T1000 (cell line): ENCODE measurements at places on chromosomes 2 and 18.

DNA sequence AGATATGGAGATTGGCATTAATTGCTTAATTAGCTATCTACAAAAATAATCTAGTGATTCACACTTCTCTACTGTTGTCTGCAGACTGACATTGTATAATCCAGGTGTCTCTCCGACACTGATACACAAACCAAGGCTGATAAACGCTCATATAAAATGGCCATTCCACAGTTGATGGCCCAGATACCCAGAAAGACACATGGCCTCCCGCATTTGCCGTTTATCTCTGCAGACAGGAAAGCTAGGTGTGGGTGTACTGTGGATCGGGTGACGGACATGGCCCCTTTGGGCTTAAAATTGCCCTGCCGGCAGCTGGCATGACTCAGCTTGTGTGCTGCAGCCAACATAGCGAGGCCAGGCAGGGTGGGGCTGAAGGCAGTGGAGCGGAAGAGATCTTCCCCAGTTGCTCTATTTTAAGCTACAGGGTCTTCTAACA is 18.5 kb downstream of the PMAIP1 start:
- no peak for DNase-seq

DNA sequence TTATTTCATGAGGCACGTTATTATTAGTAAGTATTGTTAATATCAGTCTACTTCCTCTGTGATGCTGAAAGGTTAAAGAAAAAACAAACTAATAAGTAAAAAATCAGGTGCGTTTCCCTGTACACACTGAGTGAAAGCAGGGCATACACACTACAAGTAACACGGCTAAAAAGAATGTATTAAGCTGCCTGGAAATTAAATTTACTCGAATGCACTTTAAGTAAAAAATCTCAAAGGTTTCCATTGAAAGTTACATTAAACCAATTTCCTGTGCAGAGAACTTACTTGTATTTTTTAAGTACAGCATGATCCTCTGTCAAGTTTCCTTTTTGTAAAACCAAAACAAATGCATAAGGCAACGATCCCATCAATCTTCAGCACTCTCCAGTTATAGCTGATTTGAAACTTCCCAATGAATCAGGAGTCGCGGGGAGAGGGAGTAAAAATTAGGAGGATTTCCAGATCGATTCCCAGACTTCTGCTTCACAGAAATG is 633 bp downstream of the BCL2 start:
- no peak for DNase-seq

DNA sequence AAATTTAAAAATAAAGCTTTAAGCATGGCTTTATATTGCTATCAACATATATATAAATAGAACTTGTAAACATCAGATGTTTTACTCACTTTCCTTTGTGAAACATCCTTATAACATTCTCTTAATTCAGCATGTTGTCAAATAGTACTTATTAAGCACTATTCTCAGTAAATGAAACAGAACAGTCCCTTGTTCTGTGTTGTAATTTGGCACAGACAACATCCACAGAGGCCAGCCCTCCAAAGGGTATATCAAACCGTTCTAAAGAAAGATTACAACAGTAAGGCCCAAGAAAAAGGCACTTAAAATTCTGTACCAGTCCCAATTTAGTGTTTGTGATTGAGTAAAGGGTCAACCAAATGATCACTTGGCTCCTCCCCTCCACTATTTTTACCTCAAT is 46.0 kb downstream of the GAREM1 start:
- DNase-seq, result no peak

DNA sequence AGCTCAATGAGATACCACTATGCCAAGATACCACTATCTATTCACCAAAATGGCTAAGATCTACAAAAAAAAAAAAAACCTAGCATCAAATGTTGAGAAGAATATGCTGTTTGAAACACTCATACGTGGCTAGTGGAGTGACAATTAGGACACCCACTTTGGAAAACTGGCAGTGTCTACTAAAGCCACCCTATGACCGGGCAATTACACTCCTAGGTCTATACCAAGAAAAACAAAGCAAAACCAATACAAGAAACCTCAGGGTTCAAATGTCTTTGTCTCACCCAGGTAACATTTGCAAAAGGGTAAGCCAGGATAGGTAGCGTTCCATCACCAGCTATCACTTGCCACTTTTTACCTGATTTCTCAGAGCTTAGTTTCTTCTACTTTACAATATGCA is 123.6 kb upstream of the CAB39 start:
- DNase-seq, result no peak

- no peak for DNase-seq
Observed at GRCh38 chr18:35122586-35123224, 81.5 kb downstream of the MAPRE2 start.

DNA sequence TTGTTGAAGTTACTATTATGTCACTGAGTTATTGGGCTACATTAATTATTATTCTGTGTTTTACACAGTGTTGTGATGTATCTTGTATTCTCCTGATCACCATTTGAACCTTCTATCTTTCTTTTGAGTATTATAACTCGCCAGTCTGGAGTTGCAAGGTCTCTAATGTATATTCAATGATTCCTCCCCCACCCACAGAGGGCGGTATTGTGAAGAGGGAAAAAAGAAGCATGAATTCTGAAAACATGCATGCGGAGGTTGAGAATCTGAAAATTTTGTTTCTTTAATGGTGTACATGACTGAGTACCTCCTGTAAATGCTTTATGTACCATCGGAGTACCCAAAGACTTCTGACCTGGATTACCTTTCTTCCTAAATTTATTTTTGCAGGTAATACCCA is 266.6 kb downstream of the NR4A2 start:
- DNase-seq, result no peak

DNA sequence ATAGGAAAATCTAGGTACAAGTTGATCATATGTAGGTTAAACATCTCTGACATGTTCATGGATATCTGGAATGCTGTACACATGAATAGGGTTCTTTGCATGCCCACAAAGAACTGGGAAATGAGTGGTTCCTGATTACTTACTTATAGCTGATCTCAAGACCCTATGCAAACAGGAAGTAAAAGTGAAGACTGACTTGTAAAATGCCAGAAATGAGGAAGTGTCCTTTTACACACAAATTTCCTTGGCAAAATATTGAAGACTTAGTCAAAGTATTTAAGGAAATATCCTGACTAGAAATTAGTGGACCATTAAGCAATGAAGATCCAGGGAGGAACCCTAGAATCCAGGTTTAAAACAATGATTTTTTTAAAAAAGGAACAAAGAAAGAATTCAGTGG is 203.7 kb upstream of the DLGAP1 start:
- DNase-seq, result no peak
